ENCODE measurements at places on chromosomes 3 and 15.

DNA sequence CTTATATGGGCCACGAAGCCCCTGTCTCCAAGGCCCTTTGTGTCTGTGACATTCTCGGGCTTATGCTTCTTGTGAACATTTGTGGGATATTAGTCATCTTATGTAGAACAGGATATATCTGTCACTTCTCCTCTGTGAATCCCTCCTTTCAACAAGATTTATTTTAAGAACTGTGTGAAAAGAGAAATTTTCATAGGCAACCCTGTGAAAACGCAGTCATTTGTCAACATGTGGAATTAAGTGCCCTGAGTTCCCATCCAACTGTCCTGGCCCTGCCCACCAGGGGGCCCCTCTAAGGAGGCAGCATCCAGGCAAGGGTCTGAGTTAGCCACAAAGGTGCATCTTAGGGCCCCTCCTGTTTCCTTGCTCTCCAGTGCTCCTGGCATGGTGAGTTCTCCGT, 76.8 kb upstream of the CHRNA7 start:
- no peak for DNase-seq

- no peak for DNase-seq
Measured at GRCh38 chr15:38696109-38696727, 131.6 kb upstream of the RASGRP1 start.

DNA sequence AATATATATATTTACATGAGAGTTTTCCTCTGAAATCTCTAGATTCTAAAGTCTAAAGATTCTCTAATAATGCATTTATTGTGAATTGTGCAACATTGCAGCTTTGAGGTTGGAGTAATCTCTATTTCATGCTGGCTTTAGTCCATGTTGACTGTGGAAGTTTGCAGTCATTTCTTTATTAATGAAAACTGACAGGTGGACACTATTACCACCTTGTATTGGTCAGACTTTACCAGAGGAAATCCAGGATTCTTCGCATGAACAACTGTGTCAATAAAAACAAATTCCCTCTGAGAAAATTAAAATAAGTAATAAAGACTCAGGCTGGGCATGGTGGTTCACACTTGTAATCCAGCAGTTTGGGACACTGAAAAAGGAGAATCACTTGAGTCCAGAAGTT, 274.1 kb downstream of the SHQ1 start:
- DNase-seq: no peak

DNA sequence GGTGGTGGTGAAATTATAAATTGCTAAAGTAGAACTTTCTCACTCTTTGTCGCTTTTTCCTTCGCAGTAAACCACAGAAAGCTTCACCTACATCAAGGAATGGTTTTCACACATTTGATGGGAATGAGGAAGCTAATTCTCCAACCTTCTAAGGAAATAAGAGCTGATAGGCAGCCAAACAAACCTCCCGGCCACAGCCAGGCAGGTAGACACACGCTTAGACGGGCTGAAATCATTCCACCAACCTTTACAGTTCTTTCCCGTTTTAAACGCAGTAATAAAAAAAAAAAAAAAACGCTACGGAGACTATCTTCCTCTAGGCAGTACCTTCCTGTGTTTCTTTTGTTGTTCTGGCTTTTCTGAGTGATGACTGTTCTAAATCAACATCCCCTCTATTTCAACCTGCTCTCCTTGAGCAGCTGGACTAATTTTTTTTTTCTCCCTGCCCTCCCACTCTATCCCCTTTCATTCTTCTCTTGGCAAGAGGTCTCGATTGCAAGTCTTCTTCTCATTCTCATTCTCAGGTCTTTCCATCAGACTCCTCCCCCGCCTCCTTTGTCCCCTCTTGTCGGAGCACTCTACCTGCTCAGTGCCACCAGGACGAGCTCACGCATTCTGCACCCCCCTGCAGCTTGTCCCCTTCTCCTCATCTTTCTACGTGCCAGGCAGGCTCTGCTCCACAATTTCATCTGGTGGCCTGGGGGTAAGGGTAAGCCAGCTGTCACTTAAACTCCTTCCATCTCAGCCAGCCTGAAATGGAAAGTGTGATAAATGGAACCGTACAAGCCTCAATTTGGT, 391.1 kb upstream of the MDFIC2 start:
- no peak for DNase-seq

DNA sequence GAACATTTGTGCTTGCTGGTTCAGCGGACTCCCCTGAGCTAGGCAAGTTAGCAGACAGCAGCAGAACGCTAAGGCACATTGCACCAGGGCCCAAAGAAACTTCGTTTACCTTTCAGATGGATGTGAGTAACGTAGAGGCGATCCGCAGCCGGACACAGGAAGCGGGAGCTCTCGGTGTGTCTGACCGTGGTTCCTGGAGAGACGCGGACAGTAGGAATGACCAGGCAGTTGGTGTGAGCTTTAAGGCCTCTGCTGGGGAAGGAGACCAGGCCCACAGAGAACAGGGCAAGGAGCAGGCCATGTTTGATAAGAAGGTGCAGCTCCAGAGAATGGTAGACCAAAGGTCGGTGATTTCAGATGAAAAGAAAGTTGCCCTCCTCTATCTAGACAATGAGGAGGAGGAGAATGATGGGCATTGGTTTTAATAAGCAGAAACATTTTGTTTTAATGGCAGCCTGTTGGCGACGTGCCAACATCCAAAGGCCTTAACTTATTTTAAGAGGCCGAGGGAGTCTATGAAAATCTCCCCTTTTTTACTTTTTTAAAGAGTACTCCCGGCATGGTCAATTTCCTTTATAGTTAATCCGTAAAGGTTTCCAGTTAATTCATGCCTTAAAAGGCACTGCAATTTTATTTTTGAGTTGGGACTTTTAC, 27.9 kb downstream of the SYNM start:
- no peak for DNase-seq

Measured in renal cortex interstitium (tissue), 15 donors.